ENCODE measurements at places on chromosomes 4 and X.

- peak; percentile 69 for DNase-seq
Measured at GRCh38 chr4:102825261-102826091, 1.9 kb downstream of the UBE2D3 start.

- no peak for DNase-seq
Measured at GRCh38 chr4:174449944-174450785, 72.1 kb downstream of the HPGD start.

- DNase-seq: no peak
Measured at GRCh38 chrX:7330556-7330955, 182.6 kb upstream of the PUDP start.

- DNase-seq: no peak
Measured at GRCh38 chr4:168293386-168293975, 25.1 kb downstream of the DDX60 start.

DNA sequence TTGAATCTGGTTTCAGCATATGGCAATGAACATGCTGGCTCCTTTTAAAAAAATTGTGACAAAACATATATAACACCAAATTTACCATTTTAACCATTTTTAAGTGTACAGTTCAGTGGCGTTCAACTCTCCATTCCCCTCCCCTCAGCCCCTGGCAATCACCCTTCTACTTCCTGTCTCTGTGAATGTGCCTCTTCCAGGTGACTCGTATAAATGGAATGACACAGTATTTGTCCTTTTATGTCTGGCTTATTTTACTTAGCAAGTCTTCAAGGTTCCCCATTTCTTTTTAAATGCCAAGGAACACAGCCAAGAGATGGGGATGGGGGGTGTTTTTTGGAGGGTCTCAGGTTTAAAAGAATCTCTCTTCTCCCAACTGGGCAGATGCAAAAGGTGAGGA lies 35.4 kb upstream of the BCLAF3 start:
- no peak for DNase-seq

- no peak for DNase-seq
Measured at GRCh38 chr4:75345423-75345822, 168.8 kb downstream of the RCHY1 start.

- DNase-seq: no peak
Measured at GRCh38 chr4:147355847-147356246, 125.0 kb upstream of the EDNRA start.

DNA sequence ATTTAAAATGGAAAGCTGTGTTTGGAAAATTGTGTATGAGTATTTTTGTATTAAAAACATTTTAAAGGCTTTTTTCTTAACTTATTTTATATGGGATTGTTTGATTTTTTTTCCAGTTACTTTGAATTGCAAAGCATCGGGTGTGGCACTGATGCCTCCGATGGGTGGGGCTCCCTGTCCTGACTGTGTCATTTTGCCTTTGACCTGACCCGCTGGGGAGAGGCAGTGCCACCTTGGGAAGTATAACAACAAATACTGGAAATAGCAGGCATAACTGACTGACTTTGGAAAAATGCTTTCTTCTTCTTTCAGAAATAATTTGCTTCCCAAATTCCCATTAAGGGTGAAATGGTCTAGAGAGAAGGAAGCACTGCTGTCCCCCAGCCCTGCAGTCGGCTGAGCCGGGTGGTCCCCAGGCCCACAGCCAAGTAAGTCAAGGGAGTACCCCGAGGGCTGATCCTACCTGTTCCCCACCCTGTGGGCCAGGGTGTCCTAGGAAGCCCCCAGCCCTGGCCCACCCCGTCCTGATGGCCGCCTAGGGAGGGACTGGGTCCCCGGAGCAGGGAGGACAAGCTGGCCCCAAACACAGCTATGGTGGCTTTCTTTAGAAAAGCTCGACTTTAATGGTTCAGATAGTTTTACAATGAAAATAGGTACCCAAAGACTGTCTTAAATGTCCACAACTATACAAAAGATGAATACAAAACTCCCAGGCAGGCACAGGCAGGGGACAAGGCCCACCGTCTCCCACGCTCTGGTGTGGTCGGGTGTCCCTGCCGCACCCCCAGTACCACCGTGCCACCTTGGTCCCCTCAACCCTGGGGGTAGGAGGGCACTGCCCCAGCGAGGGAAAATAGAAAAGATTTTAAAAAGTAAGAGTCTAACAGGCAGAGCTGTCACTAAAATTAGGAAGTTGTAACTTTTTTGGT lies 26.4 kb downstream of the NELFA start:
- no peak for DNase-seq

DNA sequence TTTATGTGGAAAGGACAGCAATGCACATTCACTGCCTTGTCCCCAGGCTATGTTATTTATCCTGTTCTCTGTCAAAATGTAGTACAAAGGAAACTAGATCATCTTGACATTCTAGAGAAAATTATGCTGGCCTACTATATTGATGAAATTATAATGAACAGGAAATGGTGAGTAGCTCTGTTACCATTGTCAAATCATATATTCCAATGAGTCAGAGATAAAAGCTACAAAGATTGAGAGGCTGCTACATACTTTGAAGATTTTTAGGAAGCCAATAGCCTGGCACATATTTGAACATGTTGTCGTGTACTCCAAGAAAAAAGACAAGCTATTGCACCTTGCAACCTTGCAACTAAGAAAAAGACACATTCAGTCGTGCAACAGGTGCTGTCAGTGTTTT lies 52.7 kb upstream of the TET2 start:
- no peak for DNase-seq

DNA sequence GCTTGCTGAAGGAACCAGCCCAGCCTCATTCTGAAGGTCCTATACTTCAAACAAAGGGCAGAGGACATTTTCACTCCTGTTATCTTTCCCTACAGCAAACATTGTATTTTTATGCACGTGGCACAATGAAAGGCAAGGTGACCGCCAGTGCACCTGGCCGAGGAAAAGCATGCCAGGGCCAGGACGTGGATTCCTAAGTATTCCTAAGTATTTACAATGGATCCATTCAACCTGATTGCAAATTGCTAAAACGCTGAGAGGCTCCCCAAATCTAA lies 127.9 kb upstream of the FTHL17 start:
- DNase-seq: no peak

DNA sequence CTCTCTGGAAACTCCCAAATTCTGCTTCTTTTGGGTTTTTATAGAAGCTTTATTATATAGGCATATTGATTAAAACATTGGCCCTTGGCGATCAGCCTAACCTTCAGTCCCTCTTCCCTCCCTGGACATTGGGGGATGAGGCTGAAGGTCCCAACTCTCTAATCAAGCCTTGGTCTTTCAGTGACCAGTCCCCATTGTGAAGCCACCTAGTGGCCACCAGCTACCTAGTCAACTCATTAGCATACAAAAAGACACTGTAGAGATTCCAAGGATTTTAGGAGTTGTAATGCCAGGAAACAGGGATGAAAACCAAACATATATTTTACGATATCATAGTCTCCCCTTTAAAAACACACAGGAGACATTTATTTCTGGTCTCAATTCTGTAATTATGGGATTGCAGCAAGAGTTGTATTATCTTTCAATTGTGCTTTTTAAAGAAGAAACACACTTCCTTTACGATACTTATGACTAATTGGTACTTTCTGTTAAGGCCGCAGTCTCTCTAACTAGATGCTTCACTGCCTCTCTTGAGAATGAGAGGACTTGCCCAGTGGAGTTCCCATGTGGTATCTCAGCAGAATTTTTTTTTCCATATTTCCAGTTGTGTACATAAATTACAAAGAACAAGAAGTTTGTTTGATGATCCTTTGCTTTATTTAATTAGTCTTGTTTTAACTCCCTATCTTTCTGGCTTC lies 58.2 kb downstream of the WDR17 start:
- no peak for DNase-seq

- no peak for DNase-seq
Measured at GRCh38 chrX:68634649-68635227, 12.7 kb upstream of the STARD8 start.

DNA sequence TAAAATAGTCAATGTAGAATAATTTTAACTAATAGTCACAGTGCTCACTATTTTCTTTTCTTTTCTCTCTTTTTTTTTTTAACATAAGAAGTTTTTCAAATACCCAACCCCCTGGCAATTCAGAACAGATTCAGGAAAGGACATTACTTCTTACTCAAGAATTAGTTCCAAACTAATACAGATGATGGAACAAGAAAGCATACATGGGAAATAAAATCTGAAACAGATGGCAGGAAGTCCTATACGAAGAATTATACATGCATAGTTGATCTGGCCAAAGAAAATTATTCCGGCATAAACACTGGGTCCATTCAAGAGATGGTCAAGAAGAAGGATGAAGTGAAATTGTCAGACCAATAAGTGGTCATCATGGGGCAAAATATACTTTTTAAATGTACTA lies 614.4 kb upstream of the INTU start:
- no peak for DNase-seq

- no peak for DNase-seq
Measured at GRCh38 chr4:98406819-98407218, 145.6 kb downstream of the RAP1GDS1 start.

DNA sequence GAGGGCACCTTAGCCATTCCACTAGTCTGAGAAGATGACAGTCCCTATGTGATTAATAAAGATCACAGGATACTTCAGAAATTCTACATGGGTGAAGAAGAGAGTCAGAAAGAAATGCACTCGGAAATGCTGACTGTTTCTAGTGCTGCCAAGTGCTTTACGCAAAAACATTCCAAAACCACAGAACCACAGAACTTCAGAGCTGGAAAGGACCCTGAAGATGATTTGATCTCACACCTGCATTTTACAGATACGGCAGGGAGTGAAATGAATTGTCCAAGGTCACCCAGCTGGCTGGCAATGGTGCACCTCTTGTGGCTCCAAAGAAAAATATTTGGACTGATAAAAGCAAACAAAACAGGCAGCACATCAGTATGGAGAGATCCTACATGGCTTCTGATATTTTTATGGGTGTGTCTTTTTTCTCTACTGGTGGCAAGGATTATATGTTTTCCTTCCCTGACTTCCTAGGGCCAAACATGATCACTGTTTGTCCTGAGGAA lies 115.9 kb downstream of the MAML3 start:
- no peak for DNase-seq

DNA sequence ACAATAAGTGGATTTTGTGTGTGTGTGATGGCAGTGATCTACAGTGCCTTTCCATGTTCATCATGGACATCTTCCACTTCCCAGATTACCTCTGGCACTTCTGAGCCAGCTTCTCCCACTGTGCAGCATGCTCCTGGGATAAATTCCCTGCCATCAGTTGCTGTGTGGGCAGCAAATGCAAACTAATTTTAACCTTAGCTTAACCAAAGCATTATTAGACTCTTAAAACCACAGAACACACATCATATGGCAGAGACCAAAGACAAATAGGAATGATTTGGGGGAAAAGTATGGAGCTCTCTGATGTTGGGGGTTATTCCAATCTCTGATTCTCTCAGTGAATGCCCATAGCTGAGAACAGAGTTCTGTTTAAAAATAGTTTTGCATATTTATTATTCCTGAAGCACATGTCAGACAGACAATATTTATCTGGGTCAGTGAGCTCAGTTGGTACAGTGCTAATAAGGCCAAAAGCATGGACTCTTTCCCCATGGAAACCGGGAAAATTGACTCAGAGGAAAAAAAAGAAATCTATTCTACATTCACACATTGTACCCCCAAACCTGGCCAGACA lies 567.4 kb downstream of the IQCM start:
- DNase-seq: no peak

- DNase-seq: peak; percentile 70
Measured at GRCh38 chr4:176792326-176793059, at the start of gene VEGFC. VEGFC (minus strand) TSS chr4:176792922; CDS start chr4:176792311, 611 bp downstream.

- no peak for DNase-seq
Measured at GRCh38 chrX:7385131-7385530, 237.2 kb upstream of the PUDP start.

GRCh38 chrX:120213438-120214265 lies 37.0 kb upstream of the ZBTB33 start:
- no peak for DNase-seq

DNA sequence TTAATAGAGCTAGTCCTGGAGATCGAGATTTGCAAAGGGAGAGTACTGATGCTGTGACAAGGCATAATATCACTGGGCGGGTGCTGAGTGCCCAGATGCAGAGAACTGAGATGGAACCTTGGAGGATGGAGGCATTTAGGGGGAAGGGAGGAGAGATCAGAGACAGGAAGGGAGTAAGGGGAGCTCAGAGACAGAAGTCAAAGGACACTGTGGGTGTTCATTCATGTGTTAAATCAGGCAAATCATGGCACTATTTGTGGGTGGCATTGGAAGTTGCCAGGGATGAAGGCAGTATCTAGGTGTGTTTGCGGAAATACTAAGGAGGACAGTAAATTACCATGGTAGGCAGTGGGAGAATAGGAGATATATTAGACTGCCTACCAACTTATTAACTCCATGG lies 135.0 kb downstream of the RBM46 start:
- DNase-seq: no peak

- peak; percentile 72 for DNase-seq
Measured at GRCh38 chr4:71186566-71187403, 152.0 kb upstream of the SLC4A4 start.

DNA sequence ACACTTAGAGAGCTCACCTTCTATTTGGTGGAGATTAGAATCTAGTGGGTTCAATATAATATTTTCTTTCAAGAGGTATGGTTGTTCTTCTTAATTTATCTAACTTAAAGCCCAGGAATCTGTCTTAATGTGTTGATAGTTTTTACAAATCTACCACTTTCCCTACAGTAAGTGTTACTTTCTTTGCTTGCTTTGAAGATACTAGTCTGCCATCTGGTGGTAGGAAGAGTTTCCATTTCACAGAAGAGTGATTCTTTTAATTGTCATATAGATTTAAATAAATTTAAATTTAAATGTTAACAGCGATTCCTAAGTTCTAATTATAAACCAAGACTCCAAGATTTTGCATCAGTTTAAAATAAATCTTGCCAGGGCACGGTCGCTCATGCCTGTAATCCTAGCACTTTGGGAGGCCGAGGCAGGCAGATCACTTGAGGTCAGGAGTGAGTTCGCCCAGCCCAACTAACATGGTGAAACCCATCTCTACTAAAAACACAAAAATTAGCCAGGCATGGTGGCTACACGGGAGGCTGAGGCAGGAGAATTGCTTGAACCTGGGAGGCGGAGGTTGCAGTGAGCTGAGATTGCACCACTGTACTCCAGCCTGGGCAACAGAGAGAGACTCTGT lies 43.5 kb downstream of the NUDT9 start:
- no peak for DNase-seq

- DNase-seq: no peak
Measured at GRCh38 chr4:139988863-139989765, 164.9 kb downstream of the MAML3 start.

GRCh38 chr4:138666366-138666765 lies 349.2 kb upstream of the NOCT start:
- no peak for DNase-seq

GRCh38 chrX:1392376-1393068 lies 609 bp upstream of the SLC25A6 start:
- peak; percentile 88 for DNase-seq

DNA sequence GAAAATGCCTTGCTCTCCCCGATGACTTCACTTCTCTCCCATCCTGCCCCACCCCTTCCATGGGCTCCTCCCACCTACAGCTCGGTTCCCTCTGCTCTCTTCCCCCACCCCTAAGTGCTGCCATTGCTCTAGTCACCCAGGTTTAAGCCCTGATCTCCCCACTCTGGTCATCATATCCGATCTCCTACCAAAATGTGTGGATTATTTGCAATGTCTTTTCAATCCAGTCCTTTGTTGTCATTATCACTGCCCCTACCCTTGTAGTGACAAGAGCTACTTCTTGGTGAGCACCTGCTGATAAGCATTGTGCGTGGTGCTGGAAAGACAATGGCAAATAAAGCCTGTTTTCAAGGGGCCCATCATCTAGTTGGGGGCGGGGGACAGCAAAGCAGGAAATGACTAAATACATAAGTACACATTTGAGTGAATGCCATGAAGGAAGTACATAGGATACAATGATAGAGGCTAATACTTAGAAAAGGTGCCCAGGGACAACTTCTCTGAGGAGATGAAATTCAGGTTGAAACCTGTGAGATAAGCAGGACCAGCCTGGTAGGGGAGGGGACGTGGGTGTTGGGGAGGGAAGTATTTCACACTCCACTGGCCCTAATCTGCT lies 63.8 kb downstream of the DLG3 start:
- no peak for DNase-seq

Measured in left forelimb (tissue), 1 donor.